ENCODE measurements at places on chromosomes 3 and 15.
A peak's percentile ranks its signal among the peaks of the same experiment; 100 is the strongest.

- DNase-seq: no peak
Measured at GRCh38 chr15:56988219-56988618, 69.8 kb downstream of the TCF12 start.

DNA sequence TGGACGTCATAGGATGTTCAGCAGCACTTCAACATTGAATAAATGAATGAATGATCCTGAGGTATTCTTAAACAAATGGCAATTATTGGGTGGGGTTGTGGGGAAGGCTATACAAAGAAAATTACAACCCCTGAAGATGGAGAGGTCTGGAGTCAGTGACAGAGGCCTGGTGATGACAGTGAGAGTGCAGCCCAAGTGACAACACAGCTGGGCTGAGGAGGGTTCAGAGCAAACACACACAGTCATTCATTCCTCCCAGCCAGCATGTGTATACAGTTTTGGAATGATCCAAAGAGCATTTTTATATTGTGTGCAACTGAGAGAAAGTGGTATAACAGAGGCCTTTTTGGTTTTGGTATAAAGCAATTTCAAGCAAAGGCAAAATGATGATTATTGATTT is 148.1 kb downstream of the ANO10 start:
- DNase-seq: no peak

- peak; percentile 43 for DNase-seq
Measured at GRCh38 chr15:99511866-99512661, 53.7 kb upstream of the MEF2A start.

- no peak for DNase-seq
Measured at GRCh38 chr3:109480014-109480413, 142.7 kb upstream of the DPPA4 start.

- DNase-seq: no peak
Measured at GRCh38 chr3:105599350-105599749, 232.6 kb downstream of the ALCAM start.

GRCh38 chr15:101528108-101528916 is 38.8 kb upstream of the PCSK6 start:
- DNase-seq: no peak

DNA sequence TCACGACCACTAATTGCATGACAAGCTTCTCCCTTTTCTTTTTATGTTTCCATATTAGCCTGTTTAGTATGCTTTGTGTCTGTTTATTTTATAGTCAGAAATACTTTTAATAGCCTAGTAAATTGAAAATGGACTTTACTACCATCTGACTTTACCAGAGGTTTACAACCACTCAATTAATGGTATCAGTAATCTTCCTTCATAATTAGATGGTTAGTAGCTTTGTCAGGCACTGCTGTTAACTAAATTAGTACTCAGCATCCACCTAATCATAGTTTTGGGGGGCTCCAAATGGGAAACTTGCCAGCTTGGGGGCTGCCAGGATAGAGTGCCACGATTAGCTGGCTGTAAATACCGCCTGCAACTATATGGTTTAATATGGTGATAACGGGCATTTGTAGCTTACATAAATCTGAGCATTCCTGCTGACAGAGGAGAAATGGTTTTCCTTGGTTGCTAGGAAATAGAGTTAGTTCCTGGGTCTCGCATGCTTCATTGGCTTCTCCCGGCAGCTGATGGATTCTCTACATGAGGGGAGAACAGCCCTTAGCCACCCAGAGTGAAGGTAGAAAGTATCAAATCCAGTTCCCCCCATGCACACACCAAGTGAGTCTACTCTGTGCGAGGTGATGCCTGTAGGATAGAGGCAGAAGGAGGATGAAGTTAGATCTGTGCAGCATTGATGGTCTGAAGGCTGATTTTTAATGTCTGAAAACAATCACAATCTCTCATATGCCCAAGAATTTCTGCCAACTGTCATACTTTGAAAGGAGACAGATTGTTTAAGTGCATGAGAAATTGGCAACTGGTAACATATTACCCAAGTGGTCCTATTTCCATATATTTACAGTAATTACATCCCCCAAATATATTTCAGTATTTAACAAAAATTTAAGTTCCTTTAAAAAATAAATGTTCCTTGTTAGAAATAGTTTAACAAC is 326.6 kb upstream of the PROK2 start:
- no peak for DNase-seq

- peak; percentile 39 for DNase-seq
Measured at GRCh38 chr3:58683466-58683865, 16.9 kb upstream of the FAM3D start.

DNA sequence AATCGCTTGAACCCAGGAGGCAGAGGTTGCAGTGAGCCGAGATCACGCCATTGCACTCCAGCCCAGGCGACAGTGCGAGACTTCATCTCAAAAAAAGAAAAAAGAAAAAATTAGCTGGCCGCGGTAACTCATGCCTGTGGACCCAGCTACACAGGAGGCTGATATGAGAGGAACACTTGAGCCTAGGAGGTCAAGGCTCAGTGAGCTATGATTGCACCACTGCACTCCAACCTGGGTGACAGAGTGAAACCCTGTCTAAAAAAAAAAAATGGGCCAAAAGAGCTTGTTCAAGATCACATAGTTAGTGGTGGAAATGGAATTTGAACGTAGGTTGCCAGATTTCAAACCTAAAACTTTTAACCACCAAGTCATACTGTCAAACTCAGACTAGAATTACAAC is 46.2 kb upstream of the PPP4R2 start:
- no peak for DNase-seq

GRCh38 chr3:45060165-45060892 is 34.2 kb downstream of the CLEC3B start:
- no peak for DNase-seq

- DNase-seq: no peak
Measured at GRCh38 chr3:28386049-28386448, 37.4 kb upstream of the AZI2 start.

- no peak for DNase-seq
Measured at GRCh38 chr15:49185473-49185872, 15.4 kb downstream of the GALK2 start.

DNA sequence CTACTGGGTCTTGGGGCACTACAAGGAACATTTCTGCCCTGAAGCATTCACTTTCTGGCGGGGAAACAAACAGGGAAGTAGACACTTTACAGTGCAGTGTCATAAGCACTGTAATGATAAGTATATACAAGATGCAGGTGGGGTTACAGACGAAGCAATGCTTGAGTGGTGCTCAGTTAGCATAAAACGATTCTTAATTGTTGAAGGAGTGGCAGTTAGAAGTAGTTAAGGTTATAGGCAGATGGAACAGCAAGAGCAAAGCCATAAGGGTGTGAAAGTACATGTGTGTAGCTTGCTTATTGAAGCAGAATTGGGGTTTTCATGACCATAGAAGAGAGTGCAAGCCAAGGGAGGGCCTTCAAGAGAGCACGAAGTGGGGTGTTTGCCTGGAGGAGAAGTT is 46.2 kb downstream of the SLC25A26 start:
- DNase-seq: no peak

- DNase-seq: peak; percentile 52
Measured at GRCh38 chr3:55964491-55964985, 477.4 kb upstream of the WNT5A start.

DNA sequence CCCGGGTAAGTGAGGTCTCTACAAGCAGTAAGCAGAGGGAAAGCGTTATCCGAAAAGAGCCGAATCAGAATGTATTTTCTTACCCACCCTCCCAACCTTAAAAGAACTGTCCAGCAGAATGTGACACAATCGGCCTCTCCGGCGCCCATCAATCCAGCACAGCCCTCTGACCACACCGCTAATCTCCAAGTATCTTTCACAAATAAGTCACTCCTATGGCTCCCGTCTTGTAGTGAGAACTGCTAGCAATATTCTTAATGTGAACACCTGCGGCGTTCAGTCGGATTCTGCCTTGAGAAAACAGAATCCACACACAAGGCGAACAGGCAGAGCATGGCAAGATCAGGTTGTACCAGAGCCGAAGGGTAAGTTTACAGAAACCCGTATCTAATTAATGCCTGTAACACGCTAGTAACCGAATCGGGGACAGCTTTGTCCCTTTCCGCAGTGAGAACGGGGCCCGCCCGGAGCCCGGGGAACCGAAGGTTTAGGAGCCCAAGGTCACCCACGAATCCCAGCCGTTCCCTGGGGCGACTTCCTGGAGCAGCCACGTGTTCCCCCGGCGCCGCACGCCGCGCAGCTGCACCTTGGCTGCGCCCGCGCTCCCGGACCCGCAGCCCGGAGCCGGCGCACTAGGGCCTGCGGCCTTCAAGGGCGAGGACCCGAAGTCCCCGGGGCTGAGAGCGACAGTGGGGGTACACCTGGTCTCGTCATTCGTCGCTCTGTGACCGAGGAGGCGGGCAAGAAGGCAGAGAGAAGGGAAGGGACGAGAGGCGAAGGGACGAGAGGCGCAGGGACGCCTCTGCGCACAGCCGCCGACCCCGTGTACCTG is 672 bp downstream of the TFRC start:
- peak; percentile 36 for DNase-seq

Measured in fibroblast of lung (primary cell).